PC-3 (cell line): ENCODE measurements at places on chromosomes 13 and 19. TPM values are rescaled to one million over a fixed set of nuclear protein-coding genes. Genes with fewer than 3 reads are reported as not detected.

Gene KCNN4
- total RNA-seq, result 45.7 and 57.7 TPM in 2 replicates

Gene SLITRK6
- 4.1 and 4.6 TPM in 2 replicates for total RNA-seq

Gene SOX1
- total RNA-seq, result not detected in 2 replicates

Gene ODAD3
- 0.52 and 3.9 TPM in 2 replicates for total RNA-seq

Gene PLK5
- not detected in 2 replicates for total RNA-seq

Gene OPA3
- 9.4 and 10.1 TPM in 2 replicates for total RNA-seq

Gene IGFL3
- not detected in 2 replicates for total RNA-seq

Gene OR7A5
- total RNA-seq, result not detected in 2 replicates

Gene ZSCAN18
- total RNA-seq, result 0.66 and 1.7 TPM in 2 replicates

Gene WDFY2
- total RNA-seq, result 4.1 and 5.9 TPM in 2 replicates

Gene FGF22
- total RNA-seq, result 0.81 and 1.3 TPM in 2 replicates

Gene RNF17
- not detected in 2 replicates for total RNA-seq

Gene CATSPERD
- not detected in 2 replicates for total RNA-seq

Gene ZSCAN5C
- total RNA-seq, result not detected in 2 replicates

GRCh38 chr13:54637366-54637765, 1608.8 kb downstream of the OLFM4 start:
- DNase-seq, result peak; percentile 7

DNA sequence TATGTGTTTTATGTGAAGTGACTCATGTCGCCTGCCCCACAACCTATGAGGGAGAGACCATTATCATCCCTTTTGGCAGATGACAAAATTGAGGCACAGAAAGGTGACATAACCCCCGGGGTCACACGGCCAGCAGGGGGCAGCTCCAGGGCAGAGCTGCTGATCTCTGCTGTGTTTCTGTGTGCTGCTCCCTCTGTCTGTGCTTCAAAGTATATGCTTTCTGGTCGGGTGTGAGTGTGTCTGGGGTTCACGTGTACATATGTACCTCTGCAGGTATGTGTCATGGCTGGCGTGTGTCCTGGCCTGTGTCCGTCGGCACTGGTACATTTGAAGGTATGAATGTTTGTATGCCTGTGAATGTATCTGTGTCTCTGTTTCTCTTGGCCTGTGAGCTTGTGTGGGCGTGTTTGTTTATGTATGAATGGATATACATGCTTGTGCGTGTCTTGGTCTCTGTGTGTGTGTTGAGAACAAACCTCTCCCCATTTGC, 7.1 kb downstream of the LIPE start:
- peak; percentile 53 for DNase-seq

- peak; percentile 68 for DNase-seq
Observed at GRCh38 chr19:38095411-38096308, 128.4 kb downstream of the DPF1 start.

DNA sequence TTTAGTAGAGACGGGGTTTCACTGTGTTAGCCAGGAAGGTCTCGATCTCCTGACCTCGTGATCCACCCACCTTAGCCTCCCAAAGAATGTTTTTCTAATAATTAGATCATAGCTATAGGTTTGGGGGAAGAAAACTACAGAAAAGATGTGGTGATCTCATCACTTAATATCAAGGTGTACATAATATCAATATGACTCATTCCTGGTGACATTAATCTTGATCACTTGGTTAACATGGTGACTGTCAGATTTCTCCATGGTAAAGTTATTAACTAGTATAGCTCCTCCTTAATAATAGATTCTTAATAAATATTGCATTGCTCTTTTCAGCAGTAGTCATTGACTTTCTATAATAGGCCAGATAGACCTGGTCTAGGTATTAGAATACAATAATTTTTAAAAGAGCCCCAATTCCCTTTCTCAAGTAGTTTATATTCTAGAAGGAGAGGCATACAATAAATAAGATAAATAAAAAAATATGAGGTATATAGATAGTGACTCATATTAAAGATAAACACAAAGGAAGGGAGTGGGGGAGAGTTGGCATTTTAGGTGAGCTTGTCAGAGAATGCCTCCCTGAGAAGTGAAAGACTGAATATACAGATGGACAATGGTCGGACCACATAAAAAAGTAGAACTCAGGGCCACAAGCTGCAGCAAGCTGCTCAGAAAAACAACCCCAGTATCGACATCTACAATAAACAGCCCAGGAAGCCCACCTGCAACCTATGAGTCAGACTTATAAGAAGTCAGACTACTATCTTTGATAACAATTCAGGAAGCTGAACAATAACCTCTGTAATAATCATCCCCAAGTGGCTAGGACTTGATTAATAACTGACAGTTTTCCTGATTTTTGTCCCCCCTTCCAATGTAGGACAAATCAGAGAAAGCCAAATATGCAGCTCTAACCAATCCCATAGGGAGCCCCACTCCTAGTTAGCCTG, 210.8 kb downstream of the RFC3 start:
- DNase-seq, result peak; percentile 69

GRCh38 chr13:42279986-42280385, 8.0 kb downstream of the AKAP11 start:
- DNase-seq, result no peak

- no peak for DNase-seq
Observed at GRCh38 chr13:33283195-33283911, 2.2 kb downstream of the STARD13 start.

- peak; percentile 19 for DNase-seq
Observed at GRCh38 chr19:10871711-10872545, 575 bp downstream of the CARM1 start.

DNA sequence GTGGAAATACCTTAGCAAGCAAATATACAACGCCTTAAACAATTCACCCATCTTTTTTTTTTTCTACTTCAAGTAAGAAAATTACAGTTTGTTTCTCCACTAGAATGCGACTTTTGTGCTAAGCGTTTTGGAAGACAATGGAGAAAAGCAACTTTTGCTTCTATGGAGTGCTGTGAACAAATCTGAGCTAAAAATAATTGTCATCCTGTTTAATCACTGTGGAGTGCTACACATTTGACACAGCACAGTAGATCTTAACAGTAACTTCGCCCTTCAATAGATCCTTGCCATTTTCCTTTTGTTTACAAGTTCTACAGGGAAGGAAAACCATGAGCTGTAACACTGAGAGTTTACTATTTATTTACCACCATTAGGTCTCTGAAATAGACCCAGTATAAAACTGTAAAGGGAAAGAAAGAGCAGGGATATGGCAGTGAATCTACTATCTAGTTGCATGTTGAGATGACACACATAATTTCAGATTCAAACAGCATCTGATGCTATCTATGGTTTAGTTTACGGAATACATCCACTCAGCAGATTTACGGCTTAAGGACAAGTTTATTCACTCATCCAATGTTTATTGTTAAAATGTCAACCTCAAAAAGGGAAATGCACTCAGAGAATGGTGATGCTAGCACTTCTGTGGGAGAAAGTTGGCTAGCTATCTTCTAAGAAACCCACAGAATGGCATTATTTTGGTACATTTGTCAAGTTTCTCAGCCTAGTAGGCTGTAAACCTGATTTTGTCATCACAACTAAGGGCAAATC, 175.3 kb downstream of the VWA8 start:
- no peak for DNase-seq

DNA sequence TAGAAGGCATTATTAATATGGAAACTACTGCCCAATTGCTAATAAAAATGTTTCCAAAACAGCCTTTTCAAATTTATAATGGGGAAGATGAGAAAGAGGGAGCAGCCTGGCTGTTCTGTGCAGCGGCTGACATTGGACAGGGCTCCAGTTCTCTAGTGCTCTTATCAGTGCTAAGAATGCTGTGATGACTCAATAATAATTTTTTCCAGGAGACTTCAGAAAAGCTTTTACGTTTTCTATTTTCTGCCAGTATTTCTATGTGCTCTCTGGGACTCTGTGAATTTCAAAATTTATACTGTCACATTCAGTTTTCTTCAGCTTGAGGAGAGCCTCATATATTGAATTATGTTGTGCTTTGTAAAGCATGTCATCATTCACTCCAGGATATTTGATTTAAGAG, 209.6 kb downstream of the VWA8 start:
- DNase-seq, result no peak

GRCh38 chr13:110110783-110111182, 196.2 kb downstream of the COL4A1 start:
- no peak for DNase-seq
